ENCODE measurements at places on chromosomes 11 and 22. TPM values are rescaled to one million over a fixed set of nuclear protein-coding genes. Genes with fewer than 3 reads are reported as not detected.

DNA sequence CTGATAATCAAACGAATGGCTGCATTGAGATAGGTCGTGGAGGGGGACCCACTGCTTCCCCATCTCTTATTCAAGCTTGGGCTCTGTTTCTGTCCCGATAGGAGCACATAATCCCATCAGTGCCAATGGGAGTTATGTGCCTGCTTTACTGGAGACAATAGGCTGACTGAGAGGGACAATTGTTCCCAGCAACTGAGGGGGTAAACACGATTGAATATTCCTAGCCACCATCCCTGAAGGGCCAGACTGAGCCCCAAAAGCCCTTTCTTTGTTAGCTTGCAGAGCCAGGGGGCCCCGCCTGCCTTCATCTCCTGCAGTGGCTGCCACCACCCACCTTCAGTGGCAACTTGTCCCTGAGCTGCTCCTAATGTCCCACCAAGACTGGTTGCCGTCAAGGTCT, 172.8 kb upstream of the NAV2 start:
- no peak overlapping the region for H3K27ac ChIP-seq
- H3K27me3 ChIP-seq: peaks cover 91% of the 10 kb centered on the region
- H3K4me1 ChIP-seq: no peaks in the 10 kb centered on the region
- no peak for DNase-seq
- H3K36me3 ChIP-seq: no peaks in the 10 kb centered on the region

DNA sequence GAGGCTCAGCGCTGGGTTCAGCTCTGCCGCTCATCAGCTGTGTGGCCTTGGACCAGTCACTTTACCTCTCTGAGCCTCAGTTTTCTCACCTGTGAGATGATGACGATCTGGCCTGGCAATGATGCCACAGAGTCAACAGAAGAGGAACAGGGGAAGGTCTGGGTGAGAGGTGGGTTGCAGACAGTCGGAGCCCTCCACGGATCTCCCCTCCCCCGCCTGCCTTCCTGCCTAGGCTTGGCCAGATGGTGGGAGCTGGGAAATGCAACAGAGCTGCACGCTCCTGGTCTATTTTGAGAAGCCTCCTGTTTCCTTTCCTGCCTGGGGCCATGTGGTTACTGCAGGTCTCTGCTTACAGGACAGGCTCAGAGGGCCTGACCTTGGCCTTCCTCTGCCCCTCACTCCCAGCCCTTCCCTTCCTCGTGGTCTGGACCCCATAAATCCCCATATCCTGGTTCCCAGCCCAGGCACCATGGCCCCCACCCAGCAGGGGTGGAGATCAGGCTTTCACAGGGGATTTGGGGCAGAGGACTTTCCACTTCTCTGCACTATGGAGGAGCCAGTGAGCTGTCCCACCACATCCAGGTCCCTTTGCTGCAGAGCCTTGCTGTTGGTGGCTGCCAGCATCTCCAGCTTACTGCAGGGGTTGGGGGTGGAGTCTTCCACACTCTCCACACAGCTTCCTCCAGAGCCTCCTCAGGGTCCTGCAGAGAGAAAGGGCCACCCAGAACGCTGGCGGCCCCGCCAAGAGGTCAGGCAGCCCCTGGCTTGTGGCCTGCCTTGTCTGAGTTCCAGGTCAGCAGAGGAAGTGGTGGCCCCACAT, 46.9 kb downstream of the C11orf96 start:
- no peaks in the 10 kb centered on the region for H3K36me3 ChIP-seq
- H3K27ac ChIP-seq: no peak overlapping the region
- H3K4me3 ChIP-seq: no peak overlapping the region
- peaks cover 2% of the 10 kb centered on the region for H3K4me1 ChIP-seq
- no peak for DNase-seq

DNA sequence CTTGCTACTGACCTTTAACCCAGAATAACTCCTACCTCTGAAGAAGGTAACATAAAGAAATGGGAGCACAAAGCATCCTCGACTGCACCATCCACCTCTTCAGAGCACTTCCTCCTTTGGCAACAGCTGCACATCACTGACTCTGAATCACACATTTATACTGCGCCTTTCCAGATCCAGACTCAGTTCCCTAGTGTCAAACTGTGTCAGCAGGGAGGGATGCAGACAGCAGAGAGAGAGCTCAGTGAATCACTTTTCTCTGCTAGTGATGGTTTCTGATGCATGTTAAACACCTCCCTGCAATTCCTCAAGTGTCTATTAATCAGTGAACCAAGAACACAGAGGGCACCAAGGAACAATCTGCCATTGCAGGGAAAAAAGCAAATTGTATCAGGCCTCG, 118.9 kb downstream of the PLEKHA7 start:
- H3K4me3 ChIP-seq: no peak overlapping the region
- no peak overlapping the region for H3K27ac ChIP-seq
- no peak for DNase-seq
- peaks cover 16% of the 10 kb centered on the region for H3K4me1 ChIP-seq
- no peaks in the 10 kb centered on the region for H3K27me3 ChIP-seq

DNA sequence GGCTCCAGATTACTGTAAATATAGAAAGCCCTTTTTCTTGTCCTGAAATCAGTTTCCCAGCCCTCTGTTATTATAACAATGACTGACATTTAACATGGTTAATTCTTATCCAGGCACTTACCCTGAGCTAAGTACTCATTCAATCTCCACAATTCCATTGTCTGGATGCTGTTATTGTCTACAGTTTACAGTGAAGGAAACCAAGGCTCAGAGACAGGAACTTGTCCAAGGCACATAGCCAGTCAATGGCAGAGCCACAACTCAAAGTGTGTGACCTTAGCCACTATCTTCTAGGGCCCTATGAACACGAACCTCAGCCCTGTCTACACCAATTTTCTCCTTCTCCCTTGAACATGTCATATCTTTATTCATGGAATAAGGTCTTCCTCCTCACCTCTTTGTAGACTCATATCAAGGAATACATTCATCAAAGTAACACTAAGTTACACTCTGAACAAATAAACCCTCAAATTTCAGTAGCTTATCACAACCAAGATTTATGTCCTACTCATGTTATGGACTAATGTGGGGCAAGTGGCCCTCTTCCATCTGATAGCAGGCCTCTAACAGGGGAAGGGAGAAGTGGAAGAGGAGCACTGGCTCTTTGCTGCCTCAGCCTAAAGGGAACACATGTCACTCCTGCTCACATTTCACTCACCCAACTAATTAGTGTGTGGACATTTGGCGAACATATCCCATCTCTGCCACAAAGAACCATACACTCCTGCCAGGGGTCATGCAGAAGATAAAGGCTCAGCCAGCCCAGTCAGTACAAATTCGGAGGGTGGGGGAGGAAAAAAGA, 39.3 kb upstream of the APLNR start:
- H3K27ac ChIP-seq: peak overlapping the region; percentile 83
- no peaks in the 10 kb centered on the region for H3K36me3 ChIP-seq
- no peaks in the 10 kb centered on the region for H3K27me3 ChIP-seq
- H3K4me1 ChIP-seq: peaks cover 44% of the 10 kb centered on the region
- DNase-seq: no peak

Gene HBG1
- not detected for total RNA-seq

Gene SNX32
- not detected for total RNA-seq

Gene SCN4B
- total RNA-seq: 0.32 TPM

- peaks cover 4% of the 10 kb centered on the region for H3K36me3 ChIP-seq
- no peak for DNase-seq
- no peak overlapping the region for H3K4me3 ChIP-seq
- H3K27ac ChIP-seq: no peak overlapping the region
- H3K4me1 ChIP-seq: no peaks in the 10 kb centered on the region
These were observed 15.8 kb upstream of the SLCO2B1 start for GRCh38 chr11:75135021-75135650.

Data from MCF 10A (cell line).